Activated CD8-positive, alpha-beta memory T cell treated with anti-CD3 and anti-CD28 coated beads for 1 hour (primary cell): ENCODE measurements at places on chromosomes 6 and 20.
A peak's percentile ranks its signal among the peaks of the same experiment; 100 is the strongest.

DNA sequence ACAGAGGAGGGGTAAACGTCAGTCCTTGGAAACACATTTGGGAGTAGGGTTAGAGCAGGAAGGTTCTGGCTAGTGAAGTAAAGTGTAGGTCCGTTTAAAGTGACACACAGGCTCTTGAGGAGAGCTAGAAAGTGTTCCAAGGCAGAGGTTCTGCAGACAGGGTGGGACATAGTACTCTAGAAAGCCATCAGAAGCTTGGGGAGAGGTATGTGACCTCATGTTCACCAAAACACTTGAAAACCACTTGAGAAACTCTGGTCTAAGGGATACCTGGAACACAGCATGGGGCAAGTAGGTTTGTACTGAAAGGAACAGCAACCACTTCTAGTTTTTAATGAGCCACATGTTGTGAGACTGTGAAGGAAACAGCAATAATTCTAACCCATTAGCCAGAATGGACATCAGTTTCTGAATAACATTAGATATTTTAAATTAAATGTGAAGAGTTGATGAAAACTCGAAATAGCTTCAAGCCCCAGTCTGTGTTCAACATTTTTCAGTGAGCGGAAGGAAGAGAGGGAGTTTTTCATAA lies 49.0 kb downstream of the SOBP start:
- no peak for DNase-seq

DNA sequence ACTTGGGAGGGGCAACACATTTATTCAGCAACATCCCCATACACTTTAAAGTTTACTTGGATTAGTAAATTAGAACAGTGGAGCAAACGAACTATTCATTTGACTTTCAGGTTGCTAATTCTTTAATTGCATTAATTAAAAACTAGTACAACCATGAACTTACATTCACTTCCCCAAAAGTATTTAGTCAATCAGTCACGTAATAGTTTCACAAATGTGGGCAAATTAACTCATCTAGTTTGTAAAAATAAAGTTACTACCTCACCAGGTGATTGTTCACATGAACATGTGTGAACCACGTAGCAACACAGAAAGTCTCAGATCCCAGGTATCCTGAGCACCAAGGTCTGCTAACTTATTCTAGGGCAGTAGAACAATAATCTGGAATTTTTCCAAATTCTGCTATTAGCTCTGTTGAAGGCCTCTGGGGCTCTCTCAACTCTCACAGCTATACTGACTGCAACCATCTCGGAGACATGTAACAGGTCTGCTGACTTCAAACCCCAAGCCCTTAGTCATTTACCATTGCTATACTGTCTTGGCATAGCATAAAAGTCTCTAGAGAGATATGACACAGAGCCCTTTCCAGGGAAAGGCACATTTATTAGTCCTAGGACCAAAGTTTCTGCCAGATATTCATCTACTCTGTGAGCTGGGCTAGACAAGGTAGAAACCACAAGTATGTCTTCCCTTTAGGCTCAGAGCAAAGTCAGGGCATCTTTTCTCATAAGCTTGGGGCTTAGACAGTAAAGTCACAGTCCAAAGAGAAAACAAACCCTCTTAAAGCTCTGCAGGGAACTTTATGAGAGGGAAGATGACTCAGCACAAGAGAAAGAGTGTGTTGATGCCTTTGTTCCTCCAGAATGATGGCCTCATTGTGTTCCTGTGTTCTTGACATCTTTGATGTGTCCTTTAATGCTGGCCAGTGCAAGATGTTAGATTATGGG lies 50.9 kb upstream of the CCDC28A start:
- no peak for DNase-seq

- DNase-seq = no peak
Measured at GRCh38 chr20:19968466-19969073, 48.6 kb upstream of the NAA20 start.

DNA sequence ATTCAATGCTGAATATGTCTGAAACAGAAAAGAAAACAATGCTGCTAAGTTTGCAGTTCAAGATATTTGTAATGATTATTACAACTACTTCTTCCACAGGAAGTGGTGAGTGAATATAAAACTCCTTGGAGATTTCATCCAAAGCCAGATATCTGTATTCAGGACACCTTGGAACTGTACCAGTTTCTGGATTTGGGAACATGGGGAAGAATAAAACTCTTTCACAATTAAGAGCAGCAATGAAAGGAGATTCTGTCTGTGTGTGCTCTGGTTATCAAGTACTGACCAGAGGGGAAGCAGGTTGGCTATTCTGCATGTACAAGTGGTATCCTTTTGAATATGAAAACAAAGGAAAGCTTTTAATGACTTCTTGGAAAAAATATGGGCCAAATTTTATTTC lies 21.1 kb downstream of the ELOVL2 start:
- no peak for DNase-seq

- DNase-seq = no peak
Measured at GRCh38 chr20:60573003-60573680, 614.9 kb downstream of the CDH26 start.

DNA sequence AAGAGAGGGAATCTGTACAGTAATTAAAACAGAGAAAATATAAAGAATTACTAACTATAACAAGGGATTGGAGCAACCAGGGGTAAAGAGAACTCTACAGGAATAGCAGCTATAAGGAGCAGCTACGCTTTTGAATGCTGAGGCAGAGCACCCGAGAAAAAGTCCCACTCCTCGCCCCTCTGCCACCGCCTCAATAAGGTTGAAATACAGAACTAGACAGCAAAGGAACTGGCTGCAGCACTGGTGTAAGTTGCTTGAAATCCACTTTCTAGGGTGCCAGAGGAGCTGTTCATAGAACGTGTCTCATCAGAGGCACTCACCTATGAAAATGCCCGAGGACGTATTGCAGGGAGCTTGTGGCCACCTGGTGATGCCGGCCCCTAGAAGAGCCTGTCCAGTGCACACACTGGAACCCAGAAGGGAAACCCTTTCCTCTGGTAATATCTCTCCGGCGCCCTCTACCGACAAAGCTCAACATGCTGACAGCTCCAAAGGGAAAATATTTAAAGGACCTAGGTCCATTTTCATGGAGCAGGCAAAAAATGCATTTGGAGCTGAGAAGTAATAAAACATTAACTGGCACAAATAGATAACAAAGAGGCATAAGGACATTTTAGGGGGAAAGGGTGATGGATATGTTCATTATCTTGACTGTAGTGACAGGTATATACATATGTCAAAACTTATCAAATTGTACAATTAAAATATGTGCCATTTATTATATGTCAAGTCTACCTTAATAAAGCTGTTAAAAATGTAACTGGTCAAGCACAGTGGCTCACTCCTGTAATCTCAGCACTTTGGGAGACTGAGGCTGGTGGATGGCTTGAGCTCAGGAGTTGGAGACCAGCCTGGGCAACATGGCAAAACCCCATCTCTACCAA lies 137.4 kb upstream of the HDAC2 start:
- DNase-seq = no peak

GRCh38 chr6:135869857-135870256 lies 18.4 kb downstream of the PDE7B start:
- DNase-seq = no peak

DNA sequence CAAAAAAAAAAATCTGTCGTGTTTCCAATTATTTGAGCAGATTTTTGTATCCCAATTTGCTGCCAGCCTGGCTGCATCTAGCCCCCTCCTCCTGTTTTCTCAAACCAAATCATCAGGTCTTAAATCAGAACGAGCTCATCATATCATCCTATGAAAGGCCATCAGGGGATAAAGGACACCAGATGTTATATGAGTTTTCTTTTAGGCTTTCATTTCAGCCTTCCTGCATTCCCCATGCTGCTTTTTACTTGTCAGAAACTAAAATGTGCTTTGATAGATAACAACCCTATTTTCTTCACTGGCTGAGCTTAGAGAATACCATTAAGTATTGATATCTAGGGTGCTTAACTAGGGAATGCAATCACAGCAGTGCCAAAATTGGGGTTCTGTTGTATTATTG lies 968.4 kb upstream of the SLC35B3 start:
- DNase-seq = no peak

- no peak for DNase-seq
Measured at GRCh38 chr6:170042596-170043118, 248.2 kb downstream of the DLL1 start.

- DNase-seq = no peak
Measured at GRCh38 chr6:44086931-44087574, 40.2 kb downstream of the MRPL14 start.

GRCh38 chr20:23794841-23795240 lies 31.7 kb downstream of the CST2 start:
- DNase-seq = no peak

- DNase-seq = no peak
Measured at GRCh38 chr20:57996936-57997890, 231.2 kb downstream of the ANKRD60 start.

DNA sequence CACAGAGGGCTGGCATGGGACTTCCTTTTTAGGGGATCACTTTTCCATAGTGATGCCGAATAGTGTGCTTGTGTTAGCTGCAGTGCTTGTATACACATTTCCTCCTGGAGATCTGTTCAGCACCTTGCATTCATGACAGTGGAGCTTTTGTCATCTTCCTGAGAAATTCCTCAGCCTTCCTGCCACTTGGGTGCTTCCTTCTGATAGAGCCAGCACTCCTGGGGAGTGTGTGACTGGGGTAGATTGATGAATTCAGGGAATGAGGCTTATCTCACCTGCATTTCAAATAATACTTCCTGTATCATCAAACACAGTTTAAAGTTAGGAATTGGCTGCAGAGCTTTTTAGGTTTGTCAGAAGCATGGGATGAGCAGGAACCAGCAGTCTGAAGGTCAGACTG lies 48.8 kb upstream of the SCGN start:
- DNase-seq = no peak

GRCh38 chr20:33370291-33370690 lies 31.0 kb downstream of the CDK5RAP1 start:
- peak; percentile 27 for DNase-seq

DNA sequence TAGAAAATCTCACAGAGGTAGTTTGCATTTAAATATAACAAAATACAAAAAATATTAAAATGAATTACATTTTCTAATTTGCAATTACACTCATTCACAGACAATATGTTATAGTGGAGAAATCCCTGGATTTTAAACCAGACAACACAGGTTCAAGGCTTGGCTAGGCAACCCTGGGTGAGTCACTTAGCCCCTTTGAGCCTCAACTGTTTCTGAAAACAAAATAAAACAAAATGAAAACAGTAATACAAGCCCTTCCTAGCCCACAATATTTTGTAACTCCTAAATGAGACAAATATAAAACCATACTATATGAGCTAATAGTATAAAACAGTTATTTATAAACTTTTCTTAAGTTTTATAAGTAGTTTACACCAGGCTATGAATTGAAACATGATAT lies 41.0 kb downstream of the UQCC1 start:
- no peak for DNase-seq

GRCh38 chr20:57439432-57439831 lies 48.2 kb downstream of the RBM38 start:
- DNase-seq = no peak

GRCh38 chr20:25160897-25161296 lies 34.6 kb upstream of the ENTPD6 start:
- DNase-seq = no peak

DNA sequence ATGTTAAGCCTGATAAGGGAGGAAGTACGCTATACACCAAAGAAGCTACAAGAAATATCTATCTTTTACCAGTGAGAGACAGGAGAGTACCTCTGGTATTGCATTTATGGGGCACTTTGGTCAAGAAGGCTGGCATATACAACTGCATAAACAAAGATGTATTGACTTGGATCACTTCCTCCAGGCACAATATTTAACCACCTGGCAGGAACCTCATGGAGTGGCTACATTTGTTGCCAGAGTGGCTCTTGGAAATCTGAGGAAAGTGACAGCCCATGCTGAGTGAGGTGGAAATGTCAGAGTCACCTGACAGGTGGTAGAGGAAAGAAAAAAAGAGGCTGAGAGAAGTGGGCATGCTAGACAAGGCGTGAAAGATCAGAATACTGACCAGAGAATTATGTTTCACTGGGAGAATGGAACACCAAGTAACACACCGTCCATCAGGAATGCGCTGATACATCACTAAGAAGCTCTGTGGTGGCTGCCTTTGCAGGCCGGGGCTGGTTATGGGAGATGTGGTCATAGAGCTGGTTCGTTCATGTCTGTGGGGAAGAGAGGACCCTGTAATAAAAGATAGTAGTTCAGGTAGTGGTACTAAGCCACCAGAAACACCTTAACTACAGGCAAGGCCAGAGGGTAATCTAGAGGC lies 61.4 kb upstream of the UFL1 start:
- DNase-seq = no peak

DNA sequence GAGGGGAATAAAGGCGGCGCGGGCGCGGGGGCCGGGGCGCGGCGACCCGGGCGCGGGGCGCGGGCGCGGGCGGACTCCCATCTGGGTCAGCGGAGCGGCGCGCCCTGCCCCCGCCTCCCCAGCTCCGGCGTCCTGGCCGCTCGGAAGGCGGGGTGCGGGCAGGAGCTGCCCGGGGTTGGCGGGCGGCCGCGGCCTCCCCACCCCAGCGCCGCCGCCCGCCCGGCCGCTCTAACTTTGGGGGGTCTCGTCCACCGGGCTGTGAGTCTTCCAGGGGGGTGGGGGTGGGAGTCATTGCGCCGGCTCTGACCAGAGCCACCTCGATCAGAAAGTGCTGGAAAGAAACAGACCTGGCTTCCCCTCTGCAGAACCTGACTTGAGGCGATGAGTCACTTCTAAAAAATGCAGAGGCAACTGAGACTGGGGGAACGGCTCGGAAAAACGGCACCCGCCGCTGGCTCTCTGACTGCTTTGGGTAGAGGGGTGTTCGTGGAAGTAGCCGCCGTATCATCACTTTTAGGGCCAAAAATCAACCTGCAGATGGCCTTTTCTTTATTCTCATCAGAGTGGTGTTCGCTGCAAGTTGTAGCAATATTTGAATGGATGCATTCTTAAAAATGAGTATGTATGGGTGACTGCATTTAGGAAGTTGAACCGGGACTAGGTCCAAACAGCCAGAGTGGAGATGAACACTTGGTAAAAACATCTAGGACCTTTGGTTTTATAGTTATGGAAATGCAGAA lies 667 bp downstream of the CAP2 start:
- DNase-seq = no peak

DNA sequence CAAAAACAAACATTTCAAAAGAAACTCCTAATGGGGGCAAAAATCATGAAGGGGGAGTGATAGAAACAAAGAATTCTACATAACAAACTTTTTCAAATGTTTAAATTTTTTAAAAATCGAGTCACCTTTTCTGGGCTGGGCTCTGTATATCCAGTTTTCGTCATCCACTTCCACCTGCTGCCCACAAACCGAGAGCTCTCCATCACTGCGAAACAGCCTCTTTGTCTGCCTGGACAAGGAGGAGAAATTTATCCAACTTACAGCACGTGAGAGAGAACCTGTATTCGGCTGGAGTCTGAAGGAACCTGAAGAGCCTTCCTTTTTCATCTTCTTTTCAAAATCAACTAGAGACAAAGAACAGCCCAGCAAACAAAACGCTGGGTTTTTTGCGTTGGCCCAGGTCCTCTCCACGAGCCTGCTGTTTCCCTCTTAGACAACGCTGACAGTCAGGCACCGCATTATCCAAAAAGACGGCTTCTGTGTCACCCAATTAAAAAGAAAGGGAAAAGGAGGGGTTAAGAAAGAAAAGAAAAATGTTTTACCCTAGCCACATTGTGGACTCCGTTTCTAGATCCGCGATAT lies 72.4 kb upstream of the NHSL1 start:
- no peak for DNase-seq
